GM18507 (cell line): ENCODE measurements at places on chromosomes 2 and 18.
A peak's percentile ranks its signal among the peaks of the same experiment; 100 is the strongest.

DNA sequence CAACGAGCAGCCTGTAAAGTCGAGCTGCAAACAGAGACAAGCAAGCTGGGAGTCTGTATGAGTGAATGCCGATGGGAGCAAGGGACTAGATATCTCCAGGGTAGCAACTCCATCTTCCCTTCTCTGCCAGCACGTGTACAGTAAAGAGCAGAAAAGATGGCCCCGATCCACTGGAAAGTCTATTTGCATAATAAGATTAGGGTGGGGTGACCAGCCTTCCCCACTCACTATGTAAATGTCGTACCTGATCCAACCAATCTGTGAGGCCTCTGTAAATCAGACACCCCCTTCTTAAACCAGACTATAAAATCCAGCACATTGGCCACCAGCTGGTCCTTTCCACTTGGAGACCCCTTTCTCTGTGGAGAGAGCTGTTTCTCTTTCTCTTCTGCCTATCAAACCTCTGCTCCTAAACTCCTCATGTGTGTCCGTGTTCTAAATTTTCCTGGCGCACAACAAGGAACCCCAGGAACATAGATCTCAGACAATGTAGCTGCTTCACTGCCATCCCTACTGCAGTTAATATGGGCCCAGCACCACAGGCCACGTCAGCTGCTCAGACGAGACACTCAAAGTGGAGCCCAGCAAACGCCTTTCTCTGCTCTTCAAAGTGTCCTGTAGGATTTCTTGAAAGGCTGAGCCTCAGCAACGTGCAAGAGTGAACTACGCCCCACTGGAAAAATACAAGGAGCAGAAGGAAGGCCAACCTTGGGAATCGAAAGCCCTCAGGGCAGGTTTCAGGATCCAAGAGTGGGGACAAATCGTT, 26.1 kb downstream of the DIPK1C start:
- DNase-seq: no peak

DNA sequence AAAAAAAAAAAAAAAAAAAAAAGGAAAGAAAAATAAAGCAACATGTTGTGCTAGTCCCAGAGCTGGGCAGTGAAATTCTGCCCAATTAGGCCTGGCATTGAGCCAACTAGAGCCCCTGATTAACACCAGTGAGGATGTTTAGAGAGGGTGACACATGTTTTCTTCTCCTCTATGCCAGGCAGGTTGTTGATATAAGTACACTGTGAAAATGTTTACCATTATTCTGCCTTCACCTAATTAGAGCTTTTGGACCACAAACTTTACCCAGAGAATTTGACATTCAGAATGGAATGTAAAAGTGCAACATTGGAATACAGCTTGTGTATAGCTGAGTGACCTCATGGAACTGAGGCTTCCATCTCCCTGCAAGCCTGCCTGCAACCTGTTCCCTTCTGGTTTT, 95.9 kb upstream of the MSH2 start:
- no peak for DNase-seq

GRCh38 chr2:165203689-165204559, at the start of gene SCN3A:
SCN3A (minus strand) TSS chr2:165204050; CDS start chr2:165176394, 27,656 bp downstream.
- DNase-seq: no peak

- no peak for DNase-seq
Measured at GRCh38 chr2:237125967-237126366, 40.3 kb downstream of the COPS8 start.

DNA sequence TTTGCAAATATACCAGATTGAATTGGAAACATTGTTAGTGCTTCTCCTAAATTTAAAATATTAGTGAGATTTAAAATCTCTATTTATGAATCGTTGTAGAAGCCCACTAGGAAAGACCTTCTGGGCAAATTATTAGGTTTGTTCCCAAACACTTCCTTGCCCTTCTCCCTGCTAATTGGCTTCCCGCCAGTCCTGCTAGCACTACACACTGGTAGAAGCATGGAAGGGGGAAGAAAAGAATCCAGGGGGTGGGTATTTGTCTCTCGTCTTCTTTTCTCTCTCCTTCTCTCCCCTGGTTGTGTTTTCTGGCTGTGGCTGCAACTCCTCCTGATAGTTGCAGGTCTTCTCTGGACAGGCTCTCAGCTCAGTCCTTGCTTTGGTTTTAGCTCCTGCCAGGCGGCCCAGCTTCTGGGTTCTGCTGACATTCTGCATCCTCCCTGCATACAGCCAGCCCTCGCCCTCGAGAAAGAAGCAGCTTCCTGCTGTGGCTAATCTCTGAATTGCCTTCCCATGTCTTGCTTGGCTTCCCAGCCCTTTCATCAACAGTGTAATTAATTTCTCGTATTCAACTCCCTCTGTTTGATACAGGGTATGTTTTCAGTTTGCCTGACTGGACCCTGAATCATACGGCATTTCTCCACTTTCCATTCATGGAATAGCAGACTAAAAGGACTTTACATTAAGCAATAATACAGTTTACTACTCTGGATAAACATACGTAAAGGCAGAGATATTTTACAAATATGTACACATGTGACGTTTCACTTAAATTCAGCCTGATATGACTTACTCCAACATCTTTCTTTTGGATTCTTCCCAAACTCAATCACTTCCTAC, 6.9 kb upstream of the PARD3B start:
- no peak for DNase-seq

- no peak for DNase-seq
Measured at GRCh38 chr2:620004-620403, 57.2 kb downstream of the TMEM18 start.

DNA sequence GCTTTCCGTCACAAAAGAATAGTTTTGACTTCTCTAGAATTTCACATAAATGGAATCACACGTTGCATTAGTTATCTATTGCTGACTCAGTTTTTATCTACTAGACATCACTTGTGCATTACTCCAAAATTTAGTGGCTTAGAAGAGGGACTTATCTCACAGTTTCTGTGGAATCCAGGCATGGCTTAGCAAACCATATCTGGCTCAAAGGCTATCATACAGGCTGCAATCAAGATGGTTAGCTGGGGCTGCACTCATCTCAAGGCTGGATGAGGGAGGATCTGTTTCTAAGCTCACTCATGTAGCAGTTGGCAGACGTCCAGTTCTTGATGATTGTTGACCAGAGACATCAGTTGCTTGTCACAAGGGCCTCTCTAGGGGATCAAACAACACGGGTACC, 6.6 kb upstream of the DSC3 start:
- no peak for DNase-seq

DNA sequence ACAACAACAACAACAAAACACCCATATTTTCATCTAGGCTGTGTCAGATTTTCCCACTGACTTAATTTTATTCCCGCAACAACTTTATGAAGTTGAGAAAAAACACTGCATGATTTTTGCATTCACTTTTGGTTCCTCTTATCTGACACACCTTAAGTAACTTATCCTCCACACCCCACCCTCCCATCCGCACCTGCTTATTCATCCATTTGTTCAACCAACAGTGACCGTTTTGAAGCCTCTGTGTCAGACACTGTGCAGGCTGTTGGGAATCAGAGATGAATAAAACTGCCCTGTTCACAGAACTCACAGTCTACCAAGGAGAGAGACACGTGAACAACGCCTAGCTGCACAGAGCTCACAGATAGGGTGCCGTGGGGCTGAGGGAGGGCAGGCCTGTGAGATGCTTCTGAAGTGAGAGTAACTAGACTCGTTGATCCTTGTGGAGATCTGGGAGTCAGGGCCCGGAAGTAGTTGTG, 7.4 kb downstream of the CNNM4 start:
- no peak for DNase-seq

DNA sequence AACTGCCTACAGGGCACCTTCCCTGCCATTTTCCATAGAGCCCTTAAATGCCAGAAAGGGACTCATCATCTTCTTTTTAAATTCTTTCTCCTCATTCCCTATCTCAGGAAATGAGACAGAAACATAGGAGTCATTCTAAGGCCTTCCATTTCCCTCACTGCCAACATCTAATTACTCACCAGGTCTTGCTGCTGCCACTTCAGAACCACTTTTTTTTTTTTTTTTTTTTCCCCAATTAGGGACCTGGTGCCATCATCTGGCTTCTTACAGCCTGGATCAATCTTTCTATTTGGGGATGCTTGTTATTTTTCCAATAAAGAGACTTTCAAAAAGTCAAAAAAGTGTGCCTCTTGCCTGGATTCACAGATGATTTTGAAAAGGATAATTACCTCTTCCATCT, 373.4 kb downstream of the LPIN1 start:
- DNase-seq: no peak

DNA sequence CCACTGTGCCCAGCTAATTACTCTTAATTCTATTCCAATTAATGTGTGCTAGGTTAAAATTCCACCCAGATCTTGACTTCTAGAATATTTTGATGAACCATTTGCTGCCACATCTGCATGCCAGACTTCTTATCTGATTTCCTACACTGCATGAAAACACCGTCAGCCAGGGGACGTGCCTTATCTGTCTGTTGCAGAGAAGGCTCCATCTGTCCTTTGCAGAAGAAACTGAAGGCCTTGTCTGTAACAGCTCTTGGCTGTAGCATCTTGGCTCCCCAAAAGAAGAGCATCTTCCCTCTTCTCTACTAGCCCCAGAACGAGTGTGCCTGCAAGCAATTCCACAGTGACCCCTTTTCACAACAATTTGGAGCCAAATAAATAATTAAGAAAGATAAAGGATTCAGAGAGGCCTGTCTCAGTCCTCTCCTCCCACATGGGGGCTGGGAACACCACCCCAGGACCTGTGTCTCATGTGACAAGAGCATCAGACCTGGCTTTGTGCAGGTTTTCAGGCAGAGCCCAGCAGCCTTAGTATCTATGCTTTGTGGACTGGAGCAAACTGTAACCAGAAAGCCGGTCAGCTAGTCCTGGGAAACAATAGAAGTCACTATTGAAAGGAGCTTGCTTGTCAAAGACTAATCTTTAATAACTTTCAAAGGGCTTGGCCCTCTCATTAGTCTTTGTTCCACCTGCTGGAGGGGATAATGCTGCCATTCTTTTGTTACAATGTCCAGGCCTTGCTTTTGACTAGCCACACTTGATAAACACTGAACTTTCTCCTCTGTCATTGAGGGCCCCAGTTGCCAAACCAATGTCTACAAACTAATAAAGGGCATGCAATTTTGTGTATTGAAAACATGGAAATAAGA, 84.0 kb upstream of the NEUROD1 start:
- DNase-seq: no peak

DNA sequence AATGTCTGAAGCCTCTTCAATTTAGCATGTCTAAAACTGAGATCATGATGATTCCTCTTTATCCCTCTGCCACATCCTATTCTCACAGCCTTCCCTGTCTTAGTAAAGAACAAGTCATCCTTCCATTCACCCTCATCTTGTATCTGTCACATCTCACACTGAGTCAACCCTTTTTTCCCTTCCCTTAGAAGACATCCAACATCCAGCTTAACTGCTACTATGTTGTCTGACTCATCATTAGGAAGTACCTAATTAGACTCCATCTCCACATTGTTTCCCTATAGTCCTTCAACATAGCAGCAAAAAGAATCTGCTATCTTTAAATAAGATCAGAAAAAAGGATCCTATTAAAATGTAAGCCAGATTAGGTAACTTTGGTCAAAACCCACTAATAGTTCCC, 85.2 kb upstream of the GRB14 start:
- DNase-seq: no peak

GRCh38 chr2:105379741-105380186, 19.1 kb downstream of the FHL2 start:
- DNase-seq: no peak

GRCh38 chr2:140734992-140735391, 1395.8 kb downstream of the LRP1B start:
- no peak for DNase-seq

DNA sequence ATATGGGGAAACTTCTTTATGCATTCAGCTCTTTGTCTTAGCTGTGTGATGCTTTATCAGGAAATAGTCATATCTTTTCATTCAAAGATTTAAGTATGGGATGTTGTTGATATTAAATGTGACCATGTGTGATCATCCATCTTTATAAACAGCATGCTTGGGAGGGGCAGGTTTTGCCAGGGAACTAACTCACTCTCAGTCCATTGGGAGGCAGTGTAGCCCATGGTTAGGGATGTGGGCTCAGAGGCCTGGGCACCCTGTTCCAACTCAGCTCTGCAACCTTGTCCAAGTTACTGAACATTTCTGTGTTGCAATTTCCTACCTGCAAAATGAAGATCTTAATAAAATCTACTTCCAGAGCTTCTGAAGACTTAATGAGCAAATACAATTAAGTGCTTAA, 92.0 kb upstream of the BCL2L11 start:
- DNase-seq: no peak

DNA sequence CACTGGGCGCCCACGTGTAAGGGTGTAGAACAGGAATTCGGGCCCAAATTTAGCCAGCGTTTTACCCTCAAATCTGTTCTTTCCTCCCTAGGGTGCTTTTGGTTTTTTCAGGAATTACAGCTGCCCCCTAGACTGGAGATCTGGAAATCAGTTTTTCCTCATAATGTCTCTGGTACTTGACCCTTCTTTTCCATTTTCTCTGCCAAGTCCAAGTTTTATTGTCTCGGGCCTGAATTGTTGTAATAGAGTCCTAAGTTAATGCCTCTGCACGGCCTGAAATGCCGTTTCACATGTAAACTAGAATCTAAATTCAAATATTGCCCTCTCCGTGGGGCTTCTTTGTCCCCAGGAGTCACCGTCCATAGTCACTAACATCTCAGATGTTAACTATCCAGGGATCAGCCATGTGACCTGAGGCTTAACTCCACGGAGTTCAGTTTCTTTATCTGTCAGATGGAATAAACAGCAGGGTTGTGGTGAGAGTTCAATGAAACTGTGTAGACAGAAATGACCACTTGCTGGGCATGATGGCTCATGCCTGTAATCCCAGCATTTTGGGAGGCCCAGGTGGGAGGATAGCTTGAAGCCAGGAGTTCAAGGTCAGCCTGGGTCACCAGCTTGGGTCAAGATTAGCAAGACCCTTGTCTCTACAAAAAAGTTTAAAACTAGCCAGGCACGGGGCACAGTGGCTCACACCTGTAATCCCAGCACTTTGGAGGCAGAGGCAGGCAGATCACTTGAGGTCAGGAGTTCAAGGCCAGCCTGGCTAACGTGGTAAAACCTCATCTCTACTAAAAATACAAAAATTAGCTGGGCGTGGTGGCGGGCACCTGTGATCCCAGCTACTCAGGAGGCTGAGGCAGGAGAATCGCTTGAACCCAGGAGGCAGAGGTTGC, 12.7 kb upstream of the CABLES1 start:
- no peak for DNase-seq

GRCh38 chr2:113175042-113175628, 1.4 kb downstream of the PSD4 start:
- peak; percentile 84 for DNase-seq

GRCh38 chr2:136308611-136309010, 190.7 kb upstream of the CXCR4 start:
- DNase-seq: no peak

GRCh38 chr18:9613550-9614400, 584 bp downstream of the PPP4R1 start:
- peak; percentile 15 for DNase-seq

- DNase-seq: no peak
Measured at GRCh38 chr2:97675430-97676113, 6.1 kb downstream of the C2orf92 start.

- DNase-seq: no peak
Measured at GRCh38 chr2:193824474-193824873, 1629.7 kb upstream of the TMEFF2 start.
